Stimulated activated CD4-positive, alpha-beta T cell treated with anti-CD3 and anti-CD28 coated beads, Interleukin-12 subunit alpha, Interleukin-12 subunit beta, amount 100 ng/mL, for 48 hours (primary cell): ENCODE measurements at places on chromosomes 3 and 15.

GRCh38 chr15:71199384-71200351, 84.4 kb downstream of the THSD4 start:
- DNase-seq, result no peak

GRCh38 chr3:55441499-55441898, 45.6 kb downstream of the WNT5A start:
- DNase-seq, result no peak

DNA sequence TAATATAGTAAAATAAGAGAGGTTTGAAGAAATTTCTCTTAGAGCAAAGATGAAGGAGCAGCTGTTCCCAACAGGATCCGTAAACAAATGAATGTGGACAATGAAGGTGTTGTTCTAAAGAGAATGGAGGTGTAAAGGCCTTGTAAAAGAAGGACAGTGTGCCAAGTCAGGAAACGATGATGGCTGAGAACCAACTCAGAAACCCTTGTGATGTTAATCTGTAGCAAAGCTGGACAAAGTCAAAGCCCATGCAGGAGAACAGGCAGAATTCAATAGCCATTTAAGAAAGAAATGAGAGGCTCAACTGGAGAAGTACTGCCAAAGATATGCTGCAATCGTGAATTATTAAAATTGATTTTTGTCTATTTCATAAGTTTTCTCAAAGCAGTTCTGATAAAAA, 192.2 kb downstream of the MBNL1 start:
- no peak for DNase-seq

- no peak for DNase-seq
Measured at GRCh38 chr3:115831864-115832263, 208.6 kb downstream of the GAP43 start.
